ENCODE measurements at places on chromosomes 1 and 21.

DNA sequence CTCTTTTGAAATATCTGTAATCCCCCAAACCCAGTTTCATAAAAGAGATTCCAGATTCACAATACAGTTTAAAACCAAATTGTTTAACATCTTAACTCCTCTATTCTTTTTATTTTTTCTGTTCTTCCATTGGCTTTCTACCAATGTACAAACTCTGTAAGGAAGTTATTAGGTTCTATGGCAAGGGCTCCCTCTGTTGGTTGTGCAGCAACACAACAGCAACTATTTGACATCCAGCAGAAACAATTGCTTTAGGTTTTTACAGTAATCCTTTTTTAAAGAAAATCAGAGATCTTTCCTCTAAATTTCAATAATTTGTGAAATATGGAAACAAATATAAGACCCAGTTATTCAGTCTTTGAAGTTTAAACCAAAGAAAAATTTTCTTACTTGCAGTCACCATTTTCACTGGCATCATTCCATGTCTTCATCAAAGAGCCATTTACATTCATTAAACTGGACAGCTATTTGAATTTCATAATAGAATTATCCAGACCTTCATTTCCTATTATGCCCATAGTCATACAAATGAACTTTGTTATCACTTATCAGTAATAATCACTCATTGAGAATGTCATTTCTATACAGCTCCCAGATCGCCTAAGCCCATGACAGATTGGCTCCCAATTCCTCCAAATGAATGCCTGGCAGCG lies 46.5 kb upstream of the RNF11 start:
- peak; percentile 17 for DNase-seq

- DNase-seq, result no peak
These were observed 145.2 kb downstream of the NTMT2 start for GRCh38 chr1:170290991-170291390.

DNA sequence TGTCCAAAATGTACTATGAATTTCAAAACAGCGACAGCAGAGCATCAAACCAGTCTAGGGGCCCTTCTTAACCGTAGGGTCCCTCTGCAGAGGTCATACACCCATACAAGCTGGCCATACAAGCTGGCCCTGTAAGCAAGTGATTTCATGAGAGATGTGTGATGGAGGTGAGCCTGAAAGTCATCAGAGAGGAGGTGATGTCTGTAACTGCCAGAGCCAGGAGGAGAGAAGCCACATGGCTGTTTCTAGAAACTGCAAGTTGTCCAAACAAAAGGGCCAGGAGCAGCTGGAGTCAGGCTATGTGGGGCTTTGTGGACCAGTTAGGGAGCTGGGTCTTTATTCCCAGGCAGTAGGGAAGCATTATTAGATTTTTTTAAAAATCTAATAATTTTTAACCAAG lies 14.8 kb upstream of the SERINC2 start:
- DNase-seq, result no peak

- no peak for DNase-seq
These were observed 46.7 kb downstream of the OLIG1 start for GRCh38 chr21:33116676-33117075.

DNA sequence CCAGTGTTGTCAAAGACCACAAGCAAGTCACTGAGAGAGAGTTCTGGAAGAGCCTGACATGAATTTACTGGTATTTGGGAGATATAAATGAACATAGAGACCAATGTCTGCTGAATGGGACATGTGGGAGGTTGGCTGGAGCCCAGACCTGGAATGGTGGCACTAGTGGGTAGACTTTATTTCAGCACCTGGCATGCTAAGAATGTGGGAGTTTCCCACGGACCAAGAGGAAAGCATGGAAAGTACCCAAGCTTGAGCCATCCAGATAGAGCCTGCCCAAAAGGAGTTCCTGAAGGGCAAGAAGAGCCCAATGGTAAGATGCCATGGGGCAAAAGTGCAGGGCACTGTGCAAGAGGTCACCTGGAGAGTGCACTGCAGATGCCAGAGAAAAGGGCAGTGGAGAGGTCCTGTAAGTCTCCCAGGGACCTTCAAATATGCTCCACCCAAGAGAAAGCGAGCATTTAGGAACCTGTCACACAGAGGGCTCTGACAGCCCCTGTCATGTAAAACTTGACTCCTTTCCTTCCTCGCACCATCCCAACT lies 8.1 kb upstream of the ZNF687 start:
- DNase-seq, result no peak

DNA sequence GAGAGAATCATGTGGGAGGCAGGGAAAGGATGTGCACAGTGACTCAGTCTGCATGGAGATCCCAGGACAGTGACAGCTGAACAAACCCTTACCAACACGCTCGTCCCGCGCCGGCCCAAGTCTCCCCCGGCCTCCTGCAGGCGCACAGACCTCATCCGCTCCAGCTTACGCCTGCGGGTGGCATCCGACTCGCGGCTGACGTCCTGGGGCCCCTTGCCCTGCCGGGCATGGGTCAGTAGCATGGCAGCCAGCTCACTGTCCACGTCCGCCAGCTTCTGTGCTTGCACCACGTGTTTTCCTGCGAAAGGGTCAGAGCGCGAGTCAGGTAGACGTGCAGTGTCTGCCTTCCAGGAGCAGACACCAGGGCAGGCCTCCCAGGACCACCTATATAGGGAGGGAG lies 115.2 kb downstream of the NPHP4 start:
- no peak for DNase-seq

- DNase-seq, result no peak
These were observed 40.9 kb downstream of the L1TD1 start for GRCh38 chr1:62235576-62235975.

GRCh38 chr1:38037221-38037939 lies 9.2 kb downstream of the POU3F1 start:
- peak; percentile 32 for DNase-seq
